ENCODE measurements at places on chromosomes 12 and 14.

DNA sequence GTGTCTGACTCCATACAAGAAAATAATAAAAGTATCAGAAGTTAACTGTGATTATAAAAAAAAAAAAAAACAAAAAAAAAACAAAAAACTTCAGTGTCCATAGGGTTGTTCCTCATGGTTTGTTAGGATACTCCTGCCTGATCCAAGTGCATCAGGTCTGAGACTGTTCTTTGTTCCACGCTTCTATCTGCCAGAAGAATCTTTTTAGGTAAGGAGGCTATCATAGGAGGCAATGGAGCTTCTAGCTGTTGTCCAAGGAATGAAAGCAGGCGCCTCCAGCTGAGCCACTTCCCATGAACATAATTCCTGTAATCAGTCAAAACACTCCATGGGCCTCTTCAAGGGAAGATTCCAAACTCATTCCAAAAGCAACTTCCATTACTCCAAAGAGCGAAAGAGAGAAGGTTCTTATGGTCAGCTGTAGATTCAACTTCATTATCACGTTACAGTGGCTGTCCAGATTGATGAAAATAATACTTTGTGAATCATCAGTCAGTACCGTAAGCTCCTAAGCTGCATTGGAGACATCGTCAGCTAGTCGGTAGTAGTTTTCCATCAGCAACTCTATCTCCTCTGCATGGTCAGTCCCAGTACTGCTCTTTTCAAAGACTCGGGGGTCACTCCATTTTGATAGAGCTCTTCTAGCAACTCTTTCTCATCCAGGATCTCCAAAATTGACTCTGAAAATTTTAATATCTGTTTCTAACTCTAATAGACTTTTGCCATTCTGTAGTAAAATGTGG, 9.7 kb downstream of the TBC1D15 start:
- no peak for DNase-seq

- DNase-seq, result no peak
Measured at GRCh38 chr14:77014004-77014604, 14.4 kb downstream of the IRF2BPL start.

GRCh38 chr12:65526311-65526710, 247.8 kb downstream of the MSRB3 start:
- no peak for DNase-seq

DNA sequence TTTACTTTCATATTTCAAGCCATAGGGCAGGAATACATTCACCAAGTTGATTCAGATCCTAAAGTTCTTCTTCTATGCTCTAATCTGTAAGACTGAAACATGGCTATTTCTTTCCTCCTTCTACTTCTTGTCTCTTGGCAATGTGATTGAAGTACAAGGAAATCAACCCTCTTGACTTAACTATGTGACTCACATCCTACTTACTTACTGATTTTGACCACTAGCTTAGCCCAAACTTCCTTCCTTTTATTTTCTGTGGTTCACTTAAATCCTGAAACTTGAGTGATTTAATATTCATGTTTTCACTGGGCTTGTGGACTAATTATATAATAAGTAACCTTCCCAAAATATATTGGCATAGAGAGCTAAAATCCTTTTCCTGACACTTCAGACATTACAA, 111.2 kb upstream of the NOVA1 start:
- DNase-seq, result no peak

DNA sequence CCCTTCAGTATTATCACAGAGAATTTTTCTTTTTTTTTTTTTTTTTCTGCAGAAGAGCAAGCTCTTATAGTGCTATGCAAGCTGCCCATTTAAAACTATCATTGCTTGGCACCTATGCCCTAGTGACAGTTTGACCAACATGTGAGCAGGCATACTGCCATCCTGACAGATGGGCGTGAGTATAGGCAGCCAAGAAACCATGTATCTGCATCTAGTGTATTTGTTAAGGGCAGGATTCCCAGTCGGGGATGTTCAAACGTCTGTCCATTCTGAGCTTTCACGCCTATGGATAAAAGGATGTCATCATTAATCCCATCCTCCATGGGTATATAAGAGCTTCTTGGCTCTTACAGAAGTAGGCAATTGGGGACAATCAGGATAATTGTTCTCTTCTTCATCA, 8.8 kb downstream of the VRK1 start:
- no peak for DNase-seq

- DNase-seq, result no peak
Measured at GRCh38 chr12:125509195-125509594, 444.0 kb downstream of the AACS start.

DNA sequence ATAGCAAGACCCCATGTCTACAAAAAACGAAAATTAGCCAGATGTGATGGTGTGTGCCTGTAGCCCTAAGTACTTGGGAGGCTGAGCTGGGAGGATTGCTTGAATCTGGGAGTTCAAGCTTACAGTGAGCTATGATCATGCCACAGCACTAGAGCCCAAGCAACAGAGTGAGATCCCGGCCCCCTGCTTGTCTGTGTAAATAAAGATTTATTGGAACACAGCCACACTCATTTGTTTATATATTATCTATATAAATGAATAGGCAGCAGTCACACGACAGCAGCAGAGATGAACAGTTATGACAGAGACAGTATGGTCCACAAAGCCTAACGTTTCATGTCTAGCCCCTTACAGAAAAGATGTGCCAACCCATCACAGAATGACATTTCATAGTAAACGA, 14.8 kb downstream of the DDX54 start:
- DNase-seq, result no peak

DNA sequence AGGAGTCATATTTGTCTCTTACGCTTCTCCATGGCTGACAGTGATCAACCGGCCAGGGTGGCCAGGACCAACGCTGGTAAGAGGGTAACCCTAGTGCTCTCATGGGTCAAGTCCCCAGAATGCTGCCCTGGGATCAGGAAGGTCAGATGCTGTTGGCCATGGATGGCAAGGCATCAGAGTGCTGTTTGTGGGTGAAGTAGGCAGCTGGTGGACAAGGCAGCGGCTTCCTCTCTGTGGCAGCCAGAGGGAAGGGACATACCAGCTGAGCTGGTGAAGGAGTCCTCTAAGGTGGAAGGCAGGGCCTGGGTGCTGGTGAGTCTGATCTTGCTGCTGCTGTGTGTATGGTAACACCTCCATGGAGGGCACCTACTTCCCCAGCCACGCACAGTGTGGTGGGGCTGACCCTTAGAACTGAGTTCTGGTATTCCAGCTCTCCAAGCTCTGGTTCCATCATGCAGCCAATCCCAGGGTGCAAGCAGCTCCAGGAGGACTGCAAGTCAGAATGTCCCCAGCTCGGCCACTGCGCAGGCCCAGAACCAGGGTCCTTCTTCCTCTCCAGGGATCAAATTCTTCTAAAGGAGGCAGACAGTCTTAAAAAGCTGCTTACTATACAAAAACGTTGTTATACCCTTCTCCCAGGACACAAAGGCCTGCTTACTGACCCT, 13.4 kb upstream of the SMOC1 start:
- DNase-seq, result no peak

Measured in stimulated activated CD4-positive, alpha-beta T cell treated with anti-CD3 and anti-CD28 coated beads, Interleukin-12 subunit alpha, Interleukin-12 subunit beta, amount 100 ng/mL, for 4 hours (primary cell).